ENCODE measurements at places on chromosomes 1 and 21.

GRCh38 chr1:13801655-13802486 lies 101.9 kb downstream of the PRDM2 start:
- no peak for DNase-seq

DNA sequence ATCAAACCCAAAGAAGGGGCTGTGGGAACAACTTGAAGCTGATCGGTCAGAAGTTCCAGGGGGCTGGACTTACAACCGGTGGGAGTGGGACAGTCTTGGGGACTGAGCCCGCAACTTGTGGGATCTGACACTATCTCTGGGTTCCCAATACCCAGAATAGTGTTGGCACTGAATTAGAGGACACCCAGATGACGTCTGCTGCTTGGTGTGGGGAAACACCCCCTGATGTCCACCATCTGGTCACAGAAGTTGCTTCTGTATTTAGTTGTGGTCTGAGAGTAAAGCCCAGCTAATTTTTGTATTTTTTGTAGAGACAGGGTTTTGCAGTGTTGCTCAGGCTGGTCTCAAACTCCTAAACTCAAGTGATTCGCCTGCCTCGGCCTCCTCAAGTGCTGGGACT lies 28.8 kb downstream of the SERBP1 start:
- no peak for DNase-seq

DNA sequence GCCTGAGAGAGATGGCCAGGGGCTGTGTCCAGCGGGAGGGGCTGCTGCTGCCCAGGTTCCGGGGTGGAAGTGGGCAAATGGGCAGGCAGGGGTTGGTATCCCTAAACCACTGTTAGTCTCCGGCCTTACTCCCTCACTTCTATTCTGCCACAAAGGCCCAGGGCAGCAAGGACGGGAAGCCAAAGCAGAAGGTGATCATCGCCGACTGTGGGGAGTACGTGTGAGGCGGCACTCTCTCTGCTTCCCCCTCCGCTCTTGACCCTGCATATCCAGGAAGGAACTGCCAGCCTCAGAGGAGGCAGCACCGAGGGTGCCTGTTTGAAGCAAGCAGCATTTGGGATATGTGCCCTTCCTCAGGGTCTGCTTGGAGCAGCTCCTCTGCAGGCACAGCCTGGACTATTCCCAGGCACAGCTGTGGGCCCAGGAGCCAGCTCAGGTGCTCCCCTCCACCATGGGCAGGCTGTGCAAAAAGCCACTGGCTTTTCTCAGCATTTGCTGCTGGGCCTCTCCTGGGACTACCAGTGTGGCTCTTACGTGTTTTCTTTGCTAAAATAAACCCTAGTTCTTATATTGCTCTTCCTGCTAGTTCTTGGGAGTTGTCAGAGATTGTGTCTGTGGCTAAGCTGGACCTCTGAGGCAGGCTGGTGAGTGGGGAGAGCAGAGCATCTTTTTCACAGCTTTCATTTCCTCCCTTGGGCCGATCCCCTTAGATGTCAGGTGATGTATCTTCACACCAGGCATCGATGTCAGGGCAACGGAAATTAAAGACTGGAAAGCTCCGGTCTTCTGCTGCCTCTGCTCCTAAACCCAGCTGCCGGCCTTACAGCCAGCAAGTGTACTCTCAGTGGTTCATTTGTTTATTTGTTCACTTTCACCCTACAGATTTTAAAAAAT lies 14.7 kb downstream of the PPIE start:
- no peak for DNase-seq

GRCh38 chr1:155015527-155016230 lies 13.1 kb downstream of the ZBTB7B start:
- DNase-seq, result no peak

DNA sequence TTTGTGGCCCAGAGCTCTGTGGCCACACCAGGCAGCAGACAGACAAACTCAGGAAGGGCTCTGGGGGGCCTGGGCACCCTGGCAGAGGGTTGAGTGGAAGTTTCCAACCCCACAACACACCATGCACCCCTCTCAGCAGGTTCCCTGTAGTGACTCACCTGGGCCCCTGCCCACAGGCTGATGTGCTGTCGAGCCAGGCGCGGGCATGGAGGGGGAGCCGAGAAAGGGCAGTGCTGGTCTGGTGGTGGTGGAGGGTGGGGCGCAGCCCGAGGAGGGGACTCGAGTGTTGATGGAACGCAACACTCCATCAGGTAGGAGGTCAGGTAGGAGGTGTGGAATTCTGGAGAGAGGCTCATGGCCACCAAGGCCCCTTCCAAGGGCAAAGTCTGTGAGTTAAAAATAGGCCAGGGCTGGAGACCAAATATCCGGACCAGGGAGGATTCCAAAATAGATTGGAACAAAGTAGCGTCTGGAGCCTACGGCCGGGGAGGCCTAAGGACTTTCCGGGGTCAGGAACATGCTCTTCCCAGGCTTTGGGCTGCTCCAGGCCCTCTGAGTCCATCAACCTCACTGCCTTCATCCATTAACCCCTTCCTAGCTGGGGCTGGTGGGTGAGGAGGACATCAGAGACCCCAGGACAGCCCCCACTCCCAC lies 191.5 kb upstream of the AJAP1 start:
- DNase-seq, result peak; percentile 11

GRCh38 chr1:234918181-234918841 lies 210.3 kb downstream of the TOMM20 start:
- DNase-seq, result peak; percentile 79

- DNase-seq, result peak; percentile 33
These were observed 8.5 kb downstream of the CCT8 start for GRCh38 chr21:29064850-29065481.

- peak; percentile 19 for DNase-seq
These were observed 486 bp upstream of the DSTYK start for GRCh38 chr1:205211839-205212536.

- no peak for DNase-seq
These were observed 20.1 kb downstream of the TFAP2E start for GRCh38 chr1:35592991-35593769.

DNA sequence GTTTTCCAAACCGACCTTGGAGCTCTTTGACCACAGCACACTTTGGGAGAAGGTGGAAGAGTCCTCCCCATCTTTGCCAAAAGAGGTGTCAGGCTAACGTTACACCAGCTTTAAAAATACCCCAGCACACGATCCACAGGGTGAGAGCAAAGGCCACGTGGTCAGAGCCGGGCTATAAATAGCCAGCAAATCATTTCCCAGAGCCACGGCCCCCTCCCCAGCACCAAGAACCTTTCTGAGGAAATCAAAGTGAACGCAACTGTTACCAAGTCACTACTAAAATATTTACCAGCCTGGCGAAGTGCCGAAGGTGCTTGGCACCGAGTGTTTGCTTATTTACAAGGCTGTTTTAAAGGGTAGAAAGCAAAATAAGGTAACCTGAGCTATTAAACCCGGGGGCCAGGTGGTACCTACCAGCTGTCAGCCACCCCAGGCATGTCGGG lies 72.4 kb downstream of the CASZ1 start:
- peak; percentile 71 for DNase-seq

- no peak for DNase-seq
These were observed 24.1 kb upstream of the ZNF436 start for GRCh38 chr1:23393706-23394105.

GRCh38 chr1:70415882-70416281 lies 4.8 kb downstream of the CTH start:
- no peak for DNase-seq

GRCh38 chr1:159892944-159893343 lies 7.0 kb downstream of the CFAP45 start:
- DNase-seq, result no peak

- no peak for DNase-seq
These were observed 17.5 kb downstream of the RSPH1 start for GRCh38 chr21:42478504-42478903.

- no peak for DNase-seq
These were observed 68.6 kb upstream of the PALMD start for GRCh38 chr1:99577313-99577712.

DNA sequence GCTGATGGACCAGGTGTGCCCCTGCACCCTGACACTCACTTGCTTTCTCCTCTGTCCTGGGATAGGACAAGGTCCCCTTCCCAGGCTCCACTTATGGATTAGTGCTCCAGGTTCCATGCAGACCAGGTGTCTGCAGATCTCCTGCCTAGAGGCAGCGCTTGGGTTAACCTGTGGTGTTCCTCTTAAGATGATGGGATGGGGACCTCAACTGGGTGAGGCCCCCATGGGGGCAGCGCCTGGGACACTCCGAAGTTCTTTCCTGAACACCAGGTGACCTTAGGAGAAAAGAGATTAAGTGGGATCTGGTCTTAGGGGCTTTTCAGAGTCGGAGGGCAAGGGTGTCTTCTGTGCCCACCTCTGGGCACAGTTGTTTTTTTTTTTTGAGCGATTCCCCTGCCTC lies 21.2 kb downstream of the TNNT2 start:
- no peak for DNase-seq

DNA sequence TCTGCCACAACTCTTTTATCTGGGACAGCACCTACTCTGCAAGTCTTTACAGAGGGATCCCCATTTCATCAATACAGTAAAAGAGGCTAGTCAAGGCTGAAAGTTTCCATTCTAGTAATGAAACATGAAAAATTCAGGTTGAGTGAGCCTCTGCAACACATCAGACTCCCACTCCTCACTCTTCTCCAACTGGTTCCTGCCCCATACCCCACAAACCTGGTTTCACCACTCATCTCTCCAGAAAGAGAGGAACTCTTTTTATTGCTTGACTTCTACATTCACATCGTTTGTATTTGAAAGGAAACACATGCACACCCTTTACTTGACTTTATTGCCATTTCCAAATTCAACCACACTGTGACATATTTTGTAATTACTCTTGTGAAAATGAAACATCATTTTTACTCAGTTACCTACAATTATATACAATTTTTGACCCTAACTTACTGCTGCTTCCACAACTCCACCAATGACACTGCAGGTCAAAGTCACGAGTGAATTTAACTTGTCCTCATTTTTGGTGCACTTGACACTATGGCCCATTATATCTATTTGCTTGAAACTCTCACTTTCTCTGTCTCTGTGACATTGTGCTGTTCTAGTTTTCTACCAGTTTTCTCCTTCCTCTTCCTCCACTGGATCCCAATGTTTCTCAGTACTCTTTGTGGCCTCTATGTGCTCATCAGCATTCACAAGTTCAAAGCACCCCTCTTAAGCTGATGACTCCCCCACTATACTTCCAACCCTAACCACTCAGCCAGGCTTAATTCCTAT lies 8.0 kb downstream of the STX6 start:
- DNase-seq, result no peak

DNA sequence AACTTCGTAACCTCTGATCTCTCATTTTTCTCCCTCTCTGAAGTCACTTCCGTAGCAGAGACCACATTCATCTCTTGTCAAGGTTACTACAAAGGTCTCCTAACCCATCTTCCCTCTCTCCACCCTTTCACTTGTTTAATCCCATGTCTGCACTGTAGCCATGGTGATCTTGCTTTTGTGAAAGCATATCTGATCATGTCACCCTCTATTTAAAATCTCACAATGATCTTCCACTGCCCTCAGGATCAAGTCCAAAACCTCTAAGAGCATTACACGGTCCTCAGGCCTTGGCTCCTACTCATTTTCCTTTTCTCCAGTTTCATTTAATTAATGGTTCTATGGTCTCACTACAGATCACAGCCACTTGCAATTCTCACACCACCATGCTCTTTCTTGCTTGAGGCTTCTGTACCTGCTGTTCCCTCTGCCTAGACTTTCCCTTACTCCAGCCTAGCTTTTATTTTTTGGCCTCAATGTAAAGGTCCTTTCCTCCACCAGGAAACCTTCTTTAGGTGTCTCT lies 12.1 kb downstream of the ARHGEF11 start:
- peak; percentile 3 for DNase-seq

- DNase-seq, result no peak
These were observed 656.1 kb upstream of the ADGRL4 start for GRCh38 chr1:79662596-79662995.

GRCh38 chr1:90809093-90809492 lies 92.0 kb upstream of the BARHL2 start:
- DNase-seq, result no peak

- no peak for DNase-seq
These were observed 13.3 kb downstream of the F3 start for GRCh38 chr1:94528299-94528698.

DNA sequence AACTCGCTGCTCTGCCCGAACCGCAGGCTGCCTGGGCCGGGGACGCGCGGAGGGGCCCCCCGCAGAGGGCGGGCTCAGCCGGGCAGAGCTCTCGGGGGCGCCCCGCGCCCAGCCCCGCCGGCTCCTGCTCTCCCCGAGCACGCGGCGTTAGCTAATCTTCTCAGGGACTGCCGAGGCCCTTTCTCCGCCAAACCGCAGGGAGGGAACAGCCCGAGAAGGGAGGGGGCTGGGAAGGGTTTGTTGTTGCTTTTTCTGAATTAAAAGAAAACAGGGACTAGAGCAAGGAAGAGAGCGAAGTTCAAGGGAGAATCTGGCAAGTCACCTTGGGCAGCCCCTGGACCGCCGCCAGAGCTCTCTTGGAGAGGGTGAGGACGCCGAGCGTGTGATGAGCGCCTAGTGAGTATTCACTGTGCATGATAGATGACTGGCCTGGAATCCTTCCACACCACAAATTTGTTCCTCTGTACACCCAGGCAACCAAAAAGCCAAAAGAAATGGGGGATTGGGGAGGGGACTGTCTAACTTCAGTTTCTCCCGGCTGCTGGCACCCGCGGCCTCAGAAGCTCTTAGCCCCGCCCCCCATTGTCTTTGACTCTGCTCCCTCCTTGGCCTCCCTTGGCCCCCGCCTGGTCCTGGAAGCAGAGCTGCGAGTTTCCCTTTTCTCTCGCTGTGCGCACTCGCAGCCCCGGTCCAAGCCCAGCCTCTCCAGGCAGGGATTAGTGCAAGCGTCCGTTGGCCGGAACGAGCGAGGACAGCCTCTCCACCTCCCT lies 19.7 kb upstream of the LMX1A start:
- peak; percentile 99 for DNase-seq
